ENCODE measurements at places on chromosomes 3 and 15.

DNA sequence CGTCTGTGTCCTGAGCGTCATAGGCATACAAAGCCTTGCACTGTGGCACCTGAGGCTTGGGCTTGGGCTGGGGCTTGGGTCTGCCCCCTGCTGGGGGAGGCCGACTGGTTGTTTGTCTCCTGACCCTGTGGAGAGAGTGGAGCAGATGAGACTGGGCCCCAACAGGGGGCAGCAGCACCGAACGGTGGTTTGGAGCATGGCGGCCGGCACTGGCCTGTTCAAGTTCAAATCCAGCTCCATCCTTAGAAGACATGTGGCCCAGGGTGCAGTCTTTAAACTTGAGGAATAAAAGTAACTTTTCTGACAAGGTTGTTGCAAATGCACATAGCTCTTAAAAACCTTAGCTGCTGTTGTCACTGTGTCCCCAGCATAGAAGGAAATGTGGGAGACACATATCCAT, 33.3 kb downstream of the CCNB2 start:
- no peak for DNase-seq

DNA sequence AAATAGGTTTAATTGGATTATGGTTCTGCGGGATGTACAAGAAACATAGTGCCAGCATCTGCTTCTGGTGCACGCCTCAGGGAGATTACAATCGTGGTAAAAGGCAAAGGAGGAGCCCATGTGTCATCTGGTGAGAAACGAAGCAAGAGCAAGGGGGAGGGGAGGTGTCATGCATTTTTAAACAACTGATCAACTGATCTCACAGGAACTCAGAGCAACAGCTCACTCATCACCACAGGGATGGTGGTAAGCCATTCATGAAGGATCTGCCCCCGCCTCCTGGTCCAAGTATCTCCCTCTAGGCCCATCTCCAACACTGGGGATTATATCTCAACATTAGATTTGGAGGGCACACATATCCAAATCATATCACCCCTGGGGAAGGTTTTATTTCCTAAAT, 42.1 kb upstream of the FGF7 start:
- DNase-seq, result no peak

DNA sequence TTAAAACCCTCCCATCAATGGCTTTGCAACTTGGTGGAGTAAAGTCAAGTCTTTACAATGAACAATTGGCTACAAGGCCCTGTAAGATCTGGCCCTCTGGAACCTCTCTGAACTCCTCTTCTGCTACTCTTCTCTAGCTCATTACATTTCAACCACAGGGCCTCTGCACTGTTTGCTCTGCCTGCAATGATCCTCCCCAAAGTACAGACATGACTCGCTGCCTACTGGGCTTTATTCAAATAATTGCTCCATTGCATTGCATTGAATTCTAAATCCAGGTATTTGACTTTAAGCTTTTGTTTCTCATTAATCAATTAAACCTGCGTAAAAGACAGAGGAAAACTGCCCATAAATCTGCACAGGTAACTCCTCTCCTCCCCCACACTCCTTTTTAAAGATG, 96.7 kb downstream of the CD47 start:
- no peak for DNase-seq

- peak; percentile 71 for DNase-seq
These were observed 1013.6 kb downstream of the ROBO1 start for GRCh38 chr3:78754066-78754743.

DNA sequence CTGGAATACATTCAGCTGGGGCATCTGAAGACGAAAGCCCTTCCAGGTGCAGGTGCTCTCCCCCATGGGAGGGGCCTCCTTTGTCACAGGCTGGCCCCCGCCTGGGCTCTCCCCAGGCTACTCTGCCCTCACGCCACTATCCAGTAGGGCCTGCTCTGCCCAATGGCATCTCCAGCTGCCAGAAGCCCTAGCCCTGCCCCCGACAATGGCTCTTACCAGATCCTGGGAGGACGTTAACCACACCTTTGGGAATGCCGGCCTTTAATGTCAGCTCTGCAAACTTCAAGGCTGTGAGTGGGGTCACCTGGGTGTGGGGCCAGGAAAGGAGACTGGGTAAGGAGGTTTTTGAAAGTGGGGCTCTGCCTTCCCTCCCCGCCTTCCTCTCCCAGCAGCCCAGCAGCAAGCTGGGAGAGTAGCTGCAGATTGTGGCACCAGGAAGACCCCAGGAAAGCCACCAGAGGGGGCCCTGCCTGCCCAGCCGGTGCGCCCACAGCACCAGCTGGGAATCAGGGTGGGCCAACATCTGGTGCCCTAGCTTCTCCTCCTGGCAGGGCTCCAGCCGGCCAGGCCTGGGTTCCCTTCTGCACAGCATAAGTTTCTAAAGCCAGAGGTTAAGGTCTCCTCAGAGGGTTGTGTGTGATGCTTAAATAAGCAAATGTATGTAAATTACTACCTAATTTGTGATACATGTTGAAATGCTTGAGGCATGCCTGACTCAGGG, 40.4 kb upstream of the SLC41A3 start:
- no peak for DNase-seq

- DNase-seq, result no peak
These were observed 919.7 kb upstream of the NR2F2 start for GRCh38 chr15:95410757-95411156.

DNA sequence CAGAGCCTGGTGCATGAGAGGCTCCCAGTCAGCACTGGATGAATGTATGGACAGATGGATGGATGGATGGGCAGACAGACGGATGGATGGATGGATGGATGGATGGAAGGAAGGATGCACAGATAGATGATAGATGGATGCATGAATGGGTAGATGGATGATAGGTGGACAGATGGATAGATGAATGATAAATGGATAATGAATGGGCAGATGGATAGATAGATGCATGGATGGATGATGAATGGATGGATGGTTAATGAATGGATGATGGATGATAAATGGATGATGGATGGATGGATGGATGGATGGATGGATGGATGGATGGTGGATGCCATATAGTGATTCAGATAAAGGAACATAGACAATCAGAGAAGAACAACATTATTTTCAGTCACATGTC, 71.0 kb downstream of the SLC6A11 start:
- no peak for DNase-seq

DNA sequence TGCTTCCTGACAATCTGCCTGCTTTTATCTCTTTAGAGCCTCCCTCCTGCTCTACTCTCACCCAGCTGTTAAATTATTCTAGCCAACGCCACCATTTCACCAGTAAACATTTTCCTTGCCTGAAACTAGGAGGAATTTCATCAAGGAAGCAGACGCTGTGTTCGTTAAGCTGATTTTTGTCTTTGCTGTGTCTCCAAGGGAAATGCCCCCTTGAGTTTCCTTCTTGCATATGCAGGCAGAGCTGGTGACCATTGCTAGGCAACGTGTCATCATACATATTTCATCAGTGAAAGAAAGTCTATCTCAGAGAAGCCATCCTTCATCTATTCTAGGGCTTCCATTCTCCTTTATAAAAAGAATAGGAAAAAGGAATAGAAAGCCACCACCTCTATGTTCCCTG, 87.0 kb upstream of the ST8SIA2 start:
- DNase-seq, result no peak

DNA sequence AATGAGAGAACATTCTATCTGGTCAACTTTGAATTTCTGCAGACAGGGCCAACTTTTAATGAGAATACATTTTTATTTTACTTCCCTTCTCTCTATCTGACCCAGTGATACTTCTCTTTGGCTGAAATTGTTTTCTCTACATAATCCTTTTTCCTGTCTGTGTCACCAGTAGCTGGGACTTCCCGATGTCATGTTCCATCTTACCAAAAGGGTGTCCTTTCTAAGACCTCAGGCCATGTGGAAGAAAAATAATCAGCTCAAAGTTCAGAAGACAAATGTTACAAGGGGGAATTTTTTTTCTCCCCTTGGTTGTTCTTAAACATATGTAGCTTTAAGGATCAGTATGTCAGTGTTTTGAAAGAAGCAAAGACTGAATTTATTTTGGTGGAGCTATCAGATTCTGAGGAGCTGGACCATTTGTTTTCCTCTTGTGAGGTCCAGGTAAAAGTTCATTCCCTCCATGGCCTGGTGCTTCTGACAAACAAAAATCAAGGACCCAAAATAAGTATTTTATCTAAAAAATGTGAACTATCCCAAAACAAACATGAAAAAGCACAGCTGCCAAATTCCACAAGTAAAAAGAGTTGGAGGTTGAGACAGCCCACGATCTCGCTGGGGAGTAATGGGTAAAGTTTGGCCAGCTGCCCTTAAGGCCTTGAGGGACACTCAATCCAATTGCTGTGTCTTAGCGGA, 859.4 kb upstream of the NR2F2 start:
- no peak for DNase-seq

- no peak for DNase-seq
These were observed 339.0 kb upstream of the NR2E3 start for GRCh38 chr15:71471347-71471746.

GRCh38 chr15:78915341-78916087, 29.3 kb downstream of the CTSH start:
- no peak for DNase-seq

- DNase-seq, result no peak
These were observed 71.5 kb downstream of the SLCO3A1 start for GRCh38 chr15:91924837-91925495.

- no peak for DNase-seq
These were observed 122.3 kb upstream of the MBNL1 start for GRCh38 chr3:152146461-152146860.

- no peak for DNase-seq
These were observed 21.8 kb downstream of the ATP2C1 start for GRCh38 chr3:130915567-130916292.

DNA sequence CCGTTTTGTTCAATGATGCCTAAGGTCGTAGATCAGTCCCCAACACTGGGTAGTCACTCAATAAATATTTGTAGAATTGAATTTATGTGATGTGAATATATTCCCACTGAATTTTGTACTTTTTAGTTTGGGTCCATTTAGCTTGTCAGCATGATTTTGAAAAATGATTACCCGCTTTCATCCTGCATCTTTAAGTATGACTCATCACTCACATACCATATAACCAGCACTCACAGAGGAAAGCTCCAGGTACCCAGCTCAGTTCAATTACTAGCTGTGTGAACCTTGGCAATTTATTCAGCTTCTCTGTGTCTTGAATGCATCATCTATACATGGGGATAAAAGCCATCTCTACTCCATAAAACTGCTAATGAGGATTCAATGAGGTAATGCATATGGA, 2.2 kb upstream of the MLF1 start:
- no peak for DNase-seq

GRCh38 chr3:66304293-66304692, 83.5 kb downstream of the SLC25A26 start:
- no peak for DNase-seq

DNA sequence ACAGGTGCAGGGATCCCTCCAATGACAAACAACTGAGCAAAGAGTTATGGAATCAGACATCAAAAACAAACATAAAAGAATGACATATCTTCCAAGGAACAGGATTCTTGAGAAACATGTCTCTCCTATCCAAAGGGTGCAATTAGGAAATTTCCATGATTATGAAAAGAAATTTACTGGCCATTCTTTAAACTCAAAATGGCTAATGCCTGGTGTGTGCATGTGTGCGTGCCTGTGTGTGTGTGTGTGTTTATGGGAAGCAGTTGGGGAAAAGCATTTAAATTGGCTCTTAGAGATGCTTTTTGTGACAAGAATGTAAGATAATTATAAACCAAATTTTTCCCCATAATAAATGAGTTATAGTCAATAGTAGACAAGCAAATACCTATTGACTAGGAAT, 320.5 kb upstream of the THBS1 start:
- DNase-seq, result no peak

GRCh38 chr15:78365917-78366316, 25.8 kb downstream of the CRABP1 start:
- DNase-seq, result no peak

DNA sequence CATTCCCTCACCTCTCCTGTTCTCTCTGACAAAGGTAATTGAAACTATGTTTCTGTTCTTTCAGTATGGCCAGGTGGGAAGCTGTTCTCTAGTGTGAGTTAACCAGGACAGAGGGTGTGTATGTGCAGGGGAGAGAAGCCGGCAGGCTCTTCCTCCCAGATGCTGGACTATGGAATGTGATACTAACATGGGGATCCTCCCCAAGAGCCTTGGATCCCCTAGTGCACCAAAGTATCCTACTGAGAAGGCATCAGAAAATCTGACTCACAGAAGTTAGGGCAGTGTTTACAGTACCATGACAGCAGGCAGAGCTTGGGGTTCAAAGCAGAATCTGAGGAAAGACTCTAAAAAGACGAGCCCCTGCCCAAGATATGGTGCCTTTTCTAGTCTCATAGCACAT, 123.1 kb downstream of the APBA2 start:
- DNase-seq, result no peak

GRCh38 chr3:180332608-180333007, 269.4 kb upstream of the TTC14 start:
- no peak for DNase-seq

- DNase-seq, result no peak
These were observed 16.5 kb upstream of the RGMA start for GRCh38 chr15:93105485-93105884.

DNA sequence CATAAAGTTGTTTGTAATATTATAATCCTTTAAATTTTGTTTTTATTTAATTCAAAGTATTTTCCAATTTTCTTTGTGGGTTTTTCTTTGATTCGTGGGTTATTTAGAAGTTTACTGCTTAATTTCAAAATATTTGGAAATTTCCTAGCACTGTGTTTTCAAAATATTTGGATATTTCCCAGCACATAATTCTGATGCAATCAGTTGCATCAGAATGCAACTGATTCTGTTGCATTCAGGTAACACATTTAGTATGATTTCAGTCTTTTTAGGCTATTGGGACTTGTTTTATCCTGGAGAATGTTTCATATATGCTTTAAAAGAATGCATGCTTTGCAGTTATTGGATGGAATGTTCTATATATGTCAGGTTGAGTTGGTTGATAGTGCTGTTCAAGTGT, 18.2 kb upstream of the PRR23C start:
- no peak for DNase-seq

GRCh38 chr3:50274371-50275104, 4.3 kb upstream of the LSMEM2 start:
- DNase-seq, result peak; percentile 43

Measured in hippocampal formation (tissue), 2 donors.